ENCODE measurements at places on chromosomes 5 and 9.

DNA sequence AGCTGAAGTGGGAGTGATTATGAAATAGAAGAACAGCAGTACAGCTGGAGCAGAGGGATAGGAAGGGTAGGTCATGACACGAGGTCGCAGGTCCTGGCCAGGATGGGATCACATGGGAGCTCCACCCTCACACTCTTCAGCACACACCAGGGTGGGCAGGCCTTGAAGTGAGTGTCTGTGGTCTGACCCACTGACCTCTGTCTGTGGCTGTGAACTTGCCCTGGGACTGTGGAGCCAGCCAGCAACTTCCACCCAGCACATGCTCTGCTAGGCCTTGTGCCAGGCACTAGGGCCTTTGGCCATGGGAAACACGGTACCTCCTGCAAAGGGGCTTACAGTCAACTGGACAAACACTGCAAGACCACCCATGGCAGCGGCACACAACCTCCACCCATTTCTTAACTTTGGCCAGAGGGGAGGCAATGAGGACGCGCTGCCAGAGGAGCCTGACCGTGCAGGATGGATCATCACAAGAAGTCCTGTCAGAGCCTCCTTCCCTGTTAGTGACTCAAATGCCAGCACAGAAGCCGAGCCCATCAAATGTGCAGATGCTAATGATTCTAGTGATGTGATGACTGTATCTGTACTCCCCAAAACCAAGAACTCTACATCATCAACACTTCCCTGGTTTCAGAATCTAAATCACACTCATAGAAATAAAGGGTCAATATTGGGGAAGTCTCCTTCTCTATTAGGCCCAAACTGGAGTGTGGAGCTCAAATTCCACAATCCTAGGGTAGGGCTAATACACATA, 113.6 kb downstream of the DPYSL3 start:
- no peak for DNase-seq

GRCh38 chr9:115164511-115164974, 46.6 kb upstream of the TNC start:
- no peak for DNase-seq

GRCh38 chr9:109409773-109410397, 88.2 kb downstream of the PTPN3 start:
- DNase-seq: no peak

DNA sequence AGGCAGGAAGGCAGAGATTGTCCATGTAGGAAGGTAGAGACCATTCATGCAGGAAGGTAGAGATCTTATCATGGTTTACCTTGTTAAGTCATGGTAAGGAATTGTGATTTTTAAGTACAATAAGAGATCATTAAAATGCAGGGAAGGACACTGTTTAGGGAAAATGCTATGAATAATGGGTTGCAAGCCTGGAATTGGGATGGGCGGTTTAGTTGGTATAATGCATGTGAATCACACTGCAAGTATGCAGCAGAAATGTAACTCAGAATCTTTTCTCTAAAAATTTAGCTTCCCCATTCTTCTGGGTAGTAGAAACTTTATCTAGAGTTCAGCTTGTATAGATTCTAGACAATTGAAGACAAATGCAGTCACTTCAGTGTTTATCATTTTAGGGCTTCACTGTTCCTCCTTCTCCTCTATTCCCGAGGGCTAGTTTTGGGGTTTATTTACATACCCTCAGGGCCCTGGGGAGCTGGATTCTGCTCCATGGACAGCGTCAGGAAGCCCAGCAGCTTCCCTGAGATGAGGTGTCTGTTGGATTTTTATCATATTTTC, 212.0 kb downstream of the SREK1 start:
- no peak for DNase-seq

DNA sequence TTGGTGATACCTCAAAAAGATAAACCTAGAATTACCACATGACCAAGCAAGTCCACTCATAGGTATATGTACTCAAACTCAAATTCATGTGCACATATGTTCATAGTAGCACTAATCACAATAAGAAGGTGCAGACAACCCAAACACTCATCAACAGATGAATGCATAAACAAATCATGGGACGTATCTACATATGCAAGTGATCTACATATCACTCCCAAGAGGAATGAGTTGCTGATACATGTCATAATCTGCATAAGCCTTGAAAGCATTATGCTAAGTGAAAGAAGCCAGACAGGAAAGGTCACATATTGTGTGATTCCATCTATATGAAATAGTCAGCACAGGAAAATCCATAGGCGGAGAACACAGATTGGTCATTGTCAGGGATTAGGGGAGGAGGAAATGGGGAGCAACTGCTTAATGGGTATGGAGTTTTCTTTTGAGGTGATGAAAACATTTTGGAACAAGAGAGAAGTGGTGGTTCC, 10.6 kb upstream of the GPX8 start:
- no peak for DNase-seq

DNA sequence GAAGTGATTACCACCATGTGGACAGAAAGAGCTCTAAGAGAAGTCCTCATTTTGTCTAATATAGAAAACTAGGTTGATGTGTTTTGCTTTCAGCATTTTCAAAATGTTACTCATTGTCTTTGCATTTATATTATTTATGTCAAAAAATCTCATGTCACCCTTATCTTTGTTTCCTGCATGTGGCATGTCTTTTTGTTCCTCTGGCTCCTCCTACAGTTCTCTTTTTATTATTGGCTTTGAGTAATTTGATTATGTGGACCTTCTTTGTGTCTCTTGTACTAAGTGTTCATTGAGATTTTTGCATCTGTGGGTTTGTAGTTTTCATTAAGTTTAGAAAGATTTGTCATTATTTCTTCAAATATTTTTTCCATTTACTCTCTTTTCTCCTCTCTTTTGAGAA, 58.8 kb downstream of the GNG10 start:
- DNase-seq: no peak

DNA sequence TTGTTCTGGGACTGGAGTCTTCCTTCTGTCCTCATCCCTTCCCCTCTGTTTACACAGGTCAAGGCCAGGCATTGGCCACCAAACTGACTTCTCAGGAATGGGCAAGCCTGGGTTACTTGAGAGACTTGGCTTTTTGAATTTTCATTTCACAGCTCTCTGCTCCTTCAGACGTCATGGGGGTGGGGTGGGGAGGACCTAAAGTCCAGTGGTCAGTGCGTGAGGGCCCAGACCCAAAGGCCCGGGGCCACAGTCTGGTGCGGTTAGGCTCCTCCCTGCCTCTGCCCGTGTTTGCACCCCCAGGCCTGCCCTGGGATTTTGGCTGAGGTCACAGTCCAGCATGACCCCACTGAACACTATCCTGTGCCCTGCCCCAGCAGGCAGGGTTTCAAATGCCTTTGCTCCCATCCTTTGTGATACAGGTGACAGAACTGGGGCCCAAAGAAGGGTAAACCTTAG, 4.1 kb upstream of the CXXC5 start:
- no peak for DNase-seq

DNA sequence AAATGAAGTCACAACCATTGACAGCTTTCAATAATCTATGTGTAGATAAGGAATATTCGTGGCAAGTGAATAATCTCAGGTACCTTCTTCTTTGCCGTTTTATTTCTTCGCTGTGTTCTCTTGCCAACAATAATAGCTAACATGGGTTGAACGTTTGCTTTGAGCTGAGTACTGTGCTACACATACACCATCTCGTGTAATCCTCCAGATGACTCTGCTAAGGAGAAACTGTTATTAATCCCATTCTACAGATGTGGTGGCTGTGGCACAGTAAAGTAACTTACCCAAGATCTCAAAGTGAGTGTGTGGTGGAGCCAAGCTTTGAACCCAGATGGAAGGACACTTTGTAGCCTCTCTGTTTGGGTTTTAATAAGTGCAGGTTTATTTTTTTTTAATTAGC, 179.7 kb downstream of the C9orf152 start:
- DNase-seq: no peak

- DNase-seq: no peak
Measured at GRCh38 chr9:34143116-34143515, 16.6 kb upstream of the DCAF12 start.

- DNase-seq: no peak
Measured at GRCh38 chr5:99187611-99188010, 258.8 kb upstream of the CHD1 start.

- DNase-seq: no peak
Measured at GRCh38 chr9:33408087-33408486, 5.7 kb upstream of the AQP7 start.

- DNase-seq: peak; percentile 88
Measured at GRCh38 chr9:35051069-35051967, 21.1 kb downstream of the VCP start.

DNA sequence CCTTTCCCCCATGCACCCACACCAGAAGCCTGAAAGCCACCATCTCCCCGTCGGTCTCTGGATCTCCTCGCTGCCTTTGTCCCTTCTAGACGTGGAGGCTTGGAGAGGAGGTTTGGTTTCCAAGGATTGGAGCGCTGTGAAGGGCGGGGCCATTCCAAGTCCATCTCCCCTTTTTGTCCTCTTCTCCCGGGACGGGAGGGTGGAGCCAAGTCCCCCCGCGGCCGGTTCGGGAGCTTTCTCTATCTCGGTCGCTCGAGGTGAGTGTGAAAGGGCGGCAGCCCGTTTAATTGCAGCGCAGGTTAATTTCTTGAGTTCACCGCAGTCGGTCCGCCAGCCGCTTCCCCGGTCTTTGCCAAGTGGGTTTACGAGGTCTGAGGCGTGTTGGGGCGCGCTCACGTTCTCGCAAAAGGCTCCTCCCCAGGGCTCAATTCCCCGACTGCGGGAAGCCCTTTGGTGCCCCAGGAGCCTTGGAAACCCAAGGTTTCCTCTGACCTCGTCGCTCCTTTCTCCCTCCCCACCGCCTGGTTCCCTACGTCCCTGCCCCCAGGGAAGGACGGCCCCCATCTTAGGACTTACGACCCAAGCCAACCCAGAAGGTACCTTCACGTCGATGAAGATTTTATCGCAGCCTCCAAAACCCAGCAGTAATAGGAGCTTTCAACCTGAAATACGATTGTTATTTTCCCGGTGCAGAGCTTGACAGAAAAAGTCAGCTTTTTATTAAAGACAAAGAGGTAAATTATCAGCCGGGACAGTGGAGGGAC, 2.8 kb upstream of the ZNF462 start:
- no peak for DNase-seq

DNA sequence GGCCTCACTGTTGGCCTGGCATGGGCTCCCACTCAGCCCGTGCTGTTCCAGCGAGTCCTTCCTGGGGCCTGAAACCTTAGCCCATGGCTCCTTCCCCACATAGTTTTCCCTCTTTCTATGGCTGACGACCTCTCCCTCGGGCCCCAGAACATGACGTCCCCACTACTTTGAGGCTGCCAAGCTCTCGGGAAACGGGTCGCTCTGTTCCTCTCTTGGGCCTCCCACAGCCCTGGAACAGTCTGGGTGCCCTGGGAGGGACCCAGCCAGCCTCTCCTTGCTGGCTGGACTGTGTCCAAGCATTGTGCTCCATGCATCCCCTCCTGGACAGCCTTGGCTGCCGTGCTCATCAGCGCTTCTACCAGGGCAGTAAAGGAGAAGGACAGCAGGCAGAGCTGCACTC, 118.3 kb downstream of the SYK start:
- DNase-seq: no peak

- DNase-seq: no peak
Measured at GRCh38 chr5:55749387-55749786, 11.5 kb downstream of the DDX4 start.

- no peak for DNase-seq
Measured at GRCh38 chr9:79765466-79765865, 193.7 kb downstream of the TLE4 start.

DNA sequence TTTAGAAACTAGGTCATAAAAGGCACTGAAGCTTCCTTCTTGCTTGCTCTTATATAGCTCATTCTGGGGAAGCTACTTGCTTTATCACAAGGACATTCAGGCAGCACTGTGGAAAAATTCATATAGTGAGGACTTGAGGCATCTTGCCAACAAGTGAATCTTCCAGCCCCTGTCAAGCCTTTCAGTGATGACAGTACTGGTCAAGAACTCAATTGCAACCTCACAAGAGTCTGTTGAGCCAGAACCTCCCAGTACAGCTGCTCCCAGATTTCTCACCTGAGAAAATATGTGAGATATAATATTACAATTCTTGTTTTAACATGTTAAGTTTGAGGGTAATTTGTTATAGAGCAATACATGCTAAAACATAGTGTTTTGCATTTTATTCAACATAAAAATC, 2011.0 kb upstream of the NUDT12 start:
- DNase-seq: no peak

- no peak for DNase-seq
Measured at GRCh38 chr9:129983891-129984290, 59.1 kb downstream of the FNBP1 start.

DNA sequence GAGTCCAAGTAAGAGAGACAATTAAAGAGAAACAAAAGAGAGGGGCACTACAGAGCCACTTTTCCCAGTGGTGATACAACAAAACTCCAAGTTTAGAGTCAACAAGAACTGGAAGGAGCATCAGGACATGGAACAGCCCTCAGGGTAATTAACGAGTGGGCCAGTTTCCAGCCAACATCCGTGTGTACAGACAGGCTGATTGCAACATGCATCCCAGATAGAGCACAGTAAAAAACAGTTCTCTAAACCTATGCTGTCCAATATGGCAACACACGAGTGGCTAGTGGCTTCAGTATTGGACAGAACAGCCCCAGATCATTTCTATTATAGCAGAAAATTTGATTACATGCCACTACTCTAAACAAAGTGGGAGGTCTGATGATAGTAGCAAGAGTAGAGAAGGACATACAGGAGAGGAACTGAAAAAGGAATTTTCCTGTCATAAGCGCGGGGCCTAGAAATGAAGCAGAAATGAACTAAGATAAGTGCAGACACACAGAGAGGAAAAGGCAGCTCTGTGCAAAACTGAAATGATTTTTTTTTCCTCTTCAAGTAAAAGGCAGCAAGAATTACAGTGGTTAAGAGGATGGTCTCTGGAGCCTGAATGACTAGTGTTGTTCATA, 175.6 kb upstream of the CCNG1 start:
- DNase-seq: no peak

GRCh38 chr9:110188991-110189390, 19.0 kb downstream of the C9orf152 start:
- no peak for DNase-seq

GRCh38 chr9:86892576-86892975, 54.7 kb downstream of the GAS1 start:
- DNase-seq: no peak

- no peak for DNase-seq
Measured at GRCh38 chr9:125626187-125626586, 80.8 kb downstream of the MAPKAP1 start.

DNA sequence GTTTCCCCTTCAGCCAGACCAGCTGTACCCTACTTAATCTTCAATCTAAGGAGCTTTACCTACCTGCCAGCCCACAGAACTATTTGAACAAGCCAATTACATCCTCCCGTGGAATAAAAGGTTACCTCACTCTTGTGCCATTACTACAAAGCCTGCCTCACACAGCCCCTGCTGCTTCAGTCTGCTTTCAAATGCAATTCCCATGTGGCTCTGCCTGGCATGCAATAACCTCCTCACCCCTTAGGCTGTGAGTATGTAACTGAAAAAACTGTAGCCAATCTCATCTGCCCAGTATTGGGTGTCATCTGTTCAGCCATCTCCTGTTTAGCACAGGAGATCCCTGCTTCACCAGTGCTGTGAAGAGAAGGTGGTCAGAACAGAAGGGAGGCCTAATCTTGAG, 6.1 kb upstream of the GCNT1 start:
- no peak for DNase-seq
